CD4-positive, alpha-beta memory T cell (primary cell): ENCODE measurements at places on chromosomes 1 and 21. TPM values are rescaled to one million over a fixed set of nuclear protein-coding genes. Genes with fewer than 3 reads are reported as not detected.

DNA sequence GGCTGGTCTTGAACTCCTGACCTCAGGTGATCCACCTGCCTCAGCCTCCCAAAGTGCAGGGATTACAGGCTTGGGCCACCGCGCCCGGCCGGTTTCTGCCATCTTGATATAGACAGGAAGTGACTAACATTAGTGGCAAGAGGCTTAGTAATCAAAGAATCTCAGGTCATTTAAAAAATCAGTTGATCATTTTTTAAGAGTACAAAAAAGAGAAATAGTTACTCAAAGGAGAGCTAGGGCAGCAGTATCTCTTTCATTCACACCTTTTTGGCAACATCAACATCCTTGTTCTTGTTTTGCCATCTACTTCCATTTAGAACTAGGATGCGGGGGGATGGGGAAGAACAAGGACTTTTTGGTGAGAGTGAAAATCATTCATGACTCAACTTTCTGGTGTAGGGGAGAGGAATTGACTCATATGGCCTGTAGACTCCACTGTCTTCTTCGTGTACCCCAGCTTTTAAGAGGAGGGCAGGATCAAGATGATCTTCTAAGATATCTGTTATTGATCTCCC lies 8.8 kb downstream of the FCRLB start:
- DNase-seq, result no peak

The C1orf141 gene
- polyA plus RNA-seq, result not detected

GRCh38 chr1:198677027-198677426 lies 38.2 kb downstream of the PTPRC start:
- DNase-seq, result no peak

DNA sequence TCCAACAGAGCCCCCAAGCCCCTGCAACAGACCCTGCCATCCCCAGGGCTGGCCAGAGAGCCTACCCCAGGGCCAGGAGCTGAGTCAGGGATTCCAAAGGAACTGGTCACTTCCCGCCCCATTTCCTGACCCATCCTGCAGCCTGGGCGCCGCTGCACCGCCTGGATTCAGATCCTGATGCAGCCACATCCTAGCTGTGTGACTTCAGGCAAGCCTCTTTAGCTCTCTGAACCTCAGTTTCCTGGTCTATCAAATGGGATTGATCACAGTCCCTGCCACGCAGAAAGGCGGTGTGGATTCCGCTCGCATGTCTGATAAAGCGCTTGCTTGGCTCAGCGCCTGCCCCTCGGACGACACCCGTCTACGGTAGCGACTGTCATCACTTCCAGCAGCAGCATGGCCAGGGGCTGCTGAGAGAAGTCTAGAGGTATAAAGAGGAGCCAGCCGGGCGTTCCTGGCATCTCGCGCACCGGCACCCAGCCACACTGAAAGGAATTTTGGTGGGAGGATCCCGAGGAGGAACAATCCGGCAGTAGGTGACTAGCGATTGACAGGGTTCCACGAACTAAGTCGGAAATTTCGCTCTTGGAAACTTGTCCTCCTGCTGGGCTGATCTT lies 10.1 kb downstream of the EPHA2 start:
- DNase-seq, result no peak

The ITSN1 gene
- polyA plus RNA-seq, result 1.0 TPM

DNA sequence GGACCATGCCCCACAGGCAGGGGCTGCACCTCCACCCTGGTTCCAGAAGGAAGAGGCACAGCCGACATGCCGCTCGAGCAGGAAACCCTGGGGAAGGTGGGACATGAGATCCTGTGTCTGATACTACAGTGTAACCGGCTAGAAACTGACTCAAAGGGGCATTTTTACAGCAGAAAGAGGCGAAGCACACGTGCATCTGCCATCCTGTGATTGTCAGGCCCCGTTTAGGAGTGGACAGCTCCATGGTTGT lies 62.7 kb downstream of the SIK1 start:
- DNase-seq, result no peak

DNA sequence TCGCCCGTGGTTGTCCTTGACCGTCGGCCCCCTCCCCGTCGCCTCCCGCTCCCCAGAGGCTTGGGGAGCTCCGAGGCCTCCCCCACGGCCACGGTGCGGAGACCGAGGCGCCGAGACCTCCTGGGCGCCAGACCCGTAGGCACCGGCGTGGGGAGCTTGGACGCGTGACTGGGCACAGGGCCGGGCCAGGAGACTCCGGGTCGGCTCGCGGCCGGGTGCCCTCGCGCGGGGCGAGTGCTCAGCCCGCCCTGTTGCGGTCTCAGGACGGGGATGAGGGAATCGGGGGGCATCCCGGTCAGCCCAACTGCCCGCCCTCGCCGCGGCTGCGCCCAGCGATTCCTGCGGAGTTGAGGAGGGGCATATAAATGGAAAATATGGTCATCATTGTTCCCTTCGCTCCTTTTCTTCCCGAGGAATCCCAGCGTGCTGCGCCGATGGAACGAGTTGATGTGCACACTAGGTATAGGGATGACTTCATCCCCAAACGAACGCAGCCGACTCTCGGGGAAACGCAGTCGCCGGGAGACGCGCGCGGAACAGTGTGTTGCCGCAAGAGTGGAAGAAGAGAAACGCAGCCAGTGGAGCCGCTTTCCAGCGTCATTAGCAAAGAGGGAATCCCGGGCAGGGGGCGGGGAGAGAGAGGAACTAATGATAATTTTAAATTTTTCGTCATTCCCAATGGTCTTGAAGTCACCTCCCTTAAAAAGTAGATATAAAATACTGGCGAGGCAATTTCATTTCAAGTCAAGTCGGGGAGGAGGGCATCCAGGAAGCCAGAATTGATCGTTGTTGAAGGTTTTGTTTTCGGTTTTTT lies 747 bp upstream of the ENAH start:
- no peak for DNase-seq

DNA sequence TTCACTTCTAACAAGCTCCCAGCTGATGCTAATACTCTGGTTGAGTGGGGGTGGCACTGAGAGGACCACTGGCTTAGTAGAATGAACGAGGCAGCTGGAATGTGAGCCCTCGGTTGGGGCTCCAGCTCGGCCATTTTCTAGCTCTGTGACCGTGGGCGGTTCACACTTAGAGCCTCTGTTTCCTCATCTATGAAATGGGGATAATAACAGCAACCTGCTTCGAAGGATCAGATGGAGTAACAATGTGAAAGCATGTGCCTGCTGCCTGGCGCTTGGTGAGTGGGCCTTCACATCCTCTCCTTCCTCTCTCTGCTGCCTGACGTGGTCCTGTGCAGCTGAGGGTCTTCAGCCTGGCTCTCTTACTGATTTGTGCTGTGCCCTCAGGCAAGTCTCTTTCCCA lies 20.9 kb upstream of the TTC4 start:
- no peak for DNase-seq

DNA sequence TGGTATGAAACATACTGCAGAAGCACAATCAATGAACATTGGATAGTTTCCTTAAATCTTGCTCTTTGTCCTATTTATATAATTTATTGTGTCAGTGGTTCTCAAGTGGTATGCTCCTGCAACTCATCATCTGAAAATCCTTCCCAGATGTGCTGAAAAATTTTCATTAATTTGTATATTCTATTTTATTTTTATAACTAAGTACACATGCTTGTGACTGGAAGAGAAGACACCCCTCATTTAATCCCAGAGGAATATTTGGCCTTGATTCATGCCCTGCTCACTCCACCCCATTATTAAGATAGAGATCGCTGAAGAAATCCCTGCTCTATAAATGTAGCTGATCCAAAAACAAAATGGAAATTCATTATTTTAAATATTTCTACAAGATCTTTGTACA lies 870.5 kb upstream of the CXADR start:
- DNase-seq, result no peak

The SH3BGR gene
- 1.4 TPM for polyA plus RNA-seq

DNA sequence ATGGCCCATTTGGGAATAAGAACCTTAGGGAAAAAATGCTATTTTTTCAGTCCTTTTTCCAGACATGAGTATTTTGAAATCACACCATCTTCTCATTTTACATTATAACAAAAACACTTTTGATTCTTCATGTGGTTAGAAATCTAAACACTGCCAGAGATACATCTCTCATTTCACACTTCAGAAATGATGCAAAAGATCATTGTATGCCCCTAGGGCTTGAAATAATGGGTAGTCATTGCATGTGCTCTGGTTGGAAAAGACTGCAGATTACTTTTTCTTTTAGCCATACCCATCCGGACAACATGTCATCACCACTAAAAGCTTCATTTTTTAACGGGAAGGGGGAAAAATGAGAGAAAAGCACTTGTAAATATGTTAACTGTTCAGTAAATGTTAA lies 1152.2 kb upstream of the ADGRL4 start:
- DNase-seq, result no peak

DNA sequence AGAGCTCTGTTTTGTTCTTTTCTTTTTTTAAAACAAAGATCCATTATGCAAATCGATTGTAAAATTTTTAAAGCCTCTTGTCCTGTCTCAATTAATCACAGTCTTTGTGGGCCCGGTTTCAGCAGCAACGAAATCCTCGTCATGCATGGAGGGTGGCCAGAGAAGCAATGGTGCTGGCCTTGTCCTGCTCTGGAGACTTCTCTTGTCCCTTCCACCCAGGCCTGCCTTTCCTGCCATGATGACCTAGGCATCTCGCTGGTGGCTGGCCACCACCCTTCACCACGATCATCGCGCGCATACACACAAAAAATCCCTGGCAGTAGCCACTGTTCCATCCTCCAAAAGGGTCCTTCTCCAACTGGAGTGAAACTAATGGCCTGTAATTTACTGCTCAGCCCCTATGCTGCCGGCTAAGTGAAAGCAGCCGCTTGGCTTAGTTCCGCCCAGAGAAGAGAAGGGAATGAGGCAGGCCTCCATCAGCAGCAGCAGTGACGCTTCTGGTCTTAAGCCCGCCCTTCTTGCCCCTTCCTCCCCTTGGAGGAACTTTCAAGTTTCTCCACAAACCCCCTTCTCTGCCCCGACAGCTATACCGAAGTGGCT lies 309.5 kb downstream of the NPHP4 start:
- DNase-seq, result no peak
